ENCODE measurements at places on chromosomes 16 and 17. TPM values are rescaled to one million over a fixed set of nuclear protein-coding genes. Genes with fewer than 3 reads are reported as not detected.

DNA sequence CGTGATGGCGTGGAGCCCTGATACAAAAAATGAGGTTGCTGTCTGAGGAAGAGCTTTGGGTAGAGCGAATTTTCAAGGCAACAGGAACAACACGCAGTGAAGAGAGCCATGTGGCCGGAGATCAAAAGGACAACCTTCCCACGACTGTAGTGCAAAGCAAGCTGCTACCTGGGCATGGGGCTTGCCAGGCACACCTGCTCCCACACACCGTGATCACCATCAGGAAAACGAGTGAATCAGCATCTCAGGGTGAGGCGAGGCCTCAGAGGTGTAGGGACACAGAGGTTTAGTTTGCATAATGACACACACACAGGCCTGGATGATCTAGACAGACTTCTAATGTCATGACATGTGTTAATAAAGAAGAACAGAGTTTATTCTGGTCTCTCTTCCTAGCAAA is 65.7 kb downstream of the PARN start:
- DNase-seq, result no peak
- H3K4me1 ChIP-seq, result peaks cover 10% of the 10 kb centered on the region
- no peak overlapping the region for H3K4me3 ChIP-seq
- H3K27ac ChIP-seq, result no peak overlapping the region
- no peaks in the 10 kb centered on the region for H3K27me3 ChIP-seq

- peaks cover 18% of the 10 kb centered on the region for H3K27me3 ChIP-seq
- H3K4me1 ChIP-seq, result no peaks in the 10 kb centered on the region
- no peaks in the 10 kb centered on the region for H3K36me3 ChIP-seq
- H3K27ac ChIP-seq, result no peak overlapping the region
- no peak for DNase-seq
These were observed 27.2 kb upstream of the TOB1 start for GRCh38 chr17:50893183-50893993.

DNA sequence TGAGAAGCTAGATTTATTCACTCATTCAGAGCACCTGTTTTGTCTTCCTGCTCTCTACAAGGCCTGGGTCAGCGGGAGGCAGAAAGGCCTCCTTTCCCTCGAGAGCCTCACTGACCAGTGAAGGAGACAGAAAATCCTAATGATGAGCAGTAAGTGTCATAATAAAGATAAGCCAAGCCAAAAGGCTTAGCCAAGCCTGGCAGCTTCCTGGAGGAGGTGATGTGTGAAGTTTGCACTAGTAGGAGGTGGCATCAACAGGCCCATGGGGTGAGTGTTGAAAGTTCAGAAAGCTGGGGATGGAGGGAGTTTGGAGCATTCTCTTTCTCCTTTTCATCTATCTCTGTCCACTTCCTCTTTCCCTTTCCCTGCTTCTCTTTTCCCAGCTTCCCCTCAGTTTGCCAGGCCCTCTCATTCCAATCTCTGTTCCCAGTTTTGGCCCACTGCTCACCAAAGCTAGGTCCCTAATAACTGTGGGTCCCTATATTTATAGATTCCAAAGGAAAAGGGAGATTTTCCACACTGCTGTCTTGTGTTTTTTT is 16.5 kb upstream of the SPNS3 start:
- no peak overlapping the region for H3K27ac ChIP-seq
- no peak for DNase-seq
- H3K36me3 ChIP-seq, result no peaks in the 10 kb centered on the region
- H3K27me3 ChIP-seq, result no peaks in the 10 kb centered on the region

- DNase-seq, result no peak
- no peak overlapping the region for H3K27ac ChIP-seq
- H3K4me3 ChIP-seq, result no peak overlapping the region
- H3K36me3 ChIP-seq, result no peaks in the 10 kb centered on the region
- no peaks in the 10 kb centered on the region for H3K4me1 ChIP-seq
These were observed 6.4 kb downstream of the CASKIN2 start for GRCh38 chr17:75508931-75509361.

DNA sequence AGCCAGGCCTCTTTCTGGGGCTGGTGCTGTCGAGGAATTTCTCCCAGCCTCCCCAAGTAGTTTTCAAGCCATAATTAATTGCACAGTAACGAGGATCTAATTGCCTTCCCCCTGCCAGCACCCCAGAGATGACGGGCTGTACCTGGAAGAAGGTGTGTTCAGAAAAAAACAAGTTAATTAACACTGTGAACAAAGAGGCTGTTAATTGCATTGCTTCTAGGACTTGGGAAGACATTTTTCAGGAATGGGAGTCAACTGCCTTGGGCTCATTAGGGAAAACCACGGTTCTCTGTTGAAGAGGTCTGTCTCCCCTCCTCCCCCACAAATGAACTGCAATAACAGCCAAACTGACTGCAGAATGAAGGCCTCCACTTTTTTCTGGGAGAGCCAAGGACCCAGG is 176.7 kb downstream of the CCT6B start:
- no peak for DNase-seq
- no peaks in the 10 kb centered on the region for H3K27me3 ChIP-seq
- H3K4me3 ChIP-seq, result no peak overlapping the region
- no peak overlapping the region for H3K27ac ChIP-seq
- H3K4me1 ChIP-seq, result no peaks in the 10 kb centered on the region

PRSS36 gene
- 0.96 TPM for total RNA-seq

GRCh38 chr17:7391307-7391706 is 3.0 kb downstream of the PLSCR3 start:
- H3K4me1 ChIP-seq, result peaks cover 18% of the 10 kb centered on the region
- DNase-seq, result no peak
- peaks cover 4% of the 10 kb centered on the region for H3K36me3 ChIP-seq

DNA sequence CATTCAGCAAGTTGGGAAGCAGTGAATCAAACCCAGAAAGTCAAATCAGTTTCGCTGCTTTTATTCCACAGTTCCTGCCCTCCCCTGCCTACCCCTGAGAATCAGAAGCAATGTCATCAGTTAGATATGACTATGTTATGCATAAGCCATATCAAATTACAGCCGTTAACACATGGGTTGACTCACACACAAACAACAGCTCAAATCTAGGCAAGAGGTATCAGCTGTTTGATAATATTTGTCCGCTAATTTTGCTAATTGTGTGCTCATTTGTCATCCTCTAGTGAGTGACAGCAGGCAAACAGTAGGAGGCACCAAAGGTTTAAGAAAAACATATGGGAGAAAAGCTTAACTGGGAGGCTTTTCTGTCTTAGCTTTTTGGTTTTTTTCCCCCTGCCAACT is 327.4 kb upstream of the CCL2 start:
- H3K27me3 ChIP-seq, result no peaks in the 10 kb centered on the region
- no peak overlapping the region for H3K4me3 ChIP-seq
- no peaks in the 10 kb centered on the region for H3K36me3 ChIP-seq
- DNase-seq, result no peak
- H3K27ac ChIP-seq, result no peak overlapping the region

GRCh38 chr17:76176701-76177574 is 35.9 kb upstream of the FOXJ1 start:
- peaks cover 22% of the 10 kb centered on the region for H3K36me3 ChIP-seq
- H3K4me1 ChIP-seq, result peaks cover 37% of the 10 kb centered on the region
- no peaks in the 10 kb centered on the region for H3K27me3 ChIP-seq

GRCh38 chr17:72472106-72472505 is 351.3 kb downstream of the SOX9 start:
- no peak overlapping the region for H3K4me3 ChIP-seq
- H3K27me3 ChIP-seq, result no peaks in the 10 kb centered on the region
- no peak overlapping the region for H3K27ac ChIP-seq
- DNase-seq, result no peak

- no peak overlapping the region for H3K27ac ChIP-seq
- H3K4me3 ChIP-seq, result no peak overlapping the region
- H3K36me3 ChIP-seq, result no peaks in the 10 kb centered on the region
- peaks cover 8% of the 10 kb centered on the region for H3K27me3 ChIP-seq
These were observed 7.3 kb upstream of the RPRML start for GRCh38 chr17:46986366-46986765.

SEPTIN12 gene
- not detected for total RNA-seq

- peaks cover 41% of the 10 kb centered on the region for H3K36me3 ChIP-seq
- no peak for DNase-seq
- no peaks in the 10 kb centered on the region for H3K27me3 ChIP-seq
- H3K4me1 ChIP-seq, result peaks cover 2% of the 10 kb centered on the region
These were observed 102.3 kb upstream of the C17orf78 start for GRCh38 chr17:37273409-37274051.

HBA2 gene
- total RNA-seq, result not detected

DNA sequence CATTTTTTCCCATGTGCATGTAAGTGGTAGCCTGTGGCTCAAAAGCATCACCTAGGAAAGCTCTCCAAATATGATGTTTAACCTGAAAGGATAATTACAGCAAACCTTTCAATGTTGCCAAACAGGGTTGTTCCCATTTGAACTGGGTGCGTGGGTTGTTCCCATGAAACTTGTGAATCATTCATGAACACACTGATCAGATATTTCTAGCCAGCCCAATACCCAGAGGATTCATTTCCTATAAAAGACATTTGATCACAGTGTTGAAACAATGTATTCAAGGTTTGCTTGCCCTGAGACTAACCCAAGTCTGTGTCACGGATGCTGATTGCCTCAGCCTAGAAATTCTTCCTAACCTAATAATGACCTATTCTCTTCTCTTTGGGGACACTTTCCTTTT is 12.9 kb downstream of the KRT39 start:
- H3K27me3 ChIP-seq, result peaks cover 53% of the 10 kb centered on the region
- DNase-seq, result no peak
- H3K4me3 ChIP-seq, result no peak overlapping the region
- H3K36me3 ChIP-seq, result no peaks in the 10 kb centered on the region
- no peak overlapping the region for H3K27ac ChIP-seq

- no peak overlapping the region for H3K4me3 ChIP-seq
- no peak for DNase-seq
- no peaks in the 10 kb centered on the region for H3K4me1 ChIP-seq
- H3K36me3 ChIP-seq, result no peaks in the 10 kb centered on the region
- H3K27me3 ChIP-seq, result peaks cover 18% of the 10 kb centered on the region
- no peak overlapping the region for H3K27ac ChIP-seq
These were observed 114.1 kb upstream of the RPL38 start for GRCh38 chr17:74089380-74089779.

DNA sequence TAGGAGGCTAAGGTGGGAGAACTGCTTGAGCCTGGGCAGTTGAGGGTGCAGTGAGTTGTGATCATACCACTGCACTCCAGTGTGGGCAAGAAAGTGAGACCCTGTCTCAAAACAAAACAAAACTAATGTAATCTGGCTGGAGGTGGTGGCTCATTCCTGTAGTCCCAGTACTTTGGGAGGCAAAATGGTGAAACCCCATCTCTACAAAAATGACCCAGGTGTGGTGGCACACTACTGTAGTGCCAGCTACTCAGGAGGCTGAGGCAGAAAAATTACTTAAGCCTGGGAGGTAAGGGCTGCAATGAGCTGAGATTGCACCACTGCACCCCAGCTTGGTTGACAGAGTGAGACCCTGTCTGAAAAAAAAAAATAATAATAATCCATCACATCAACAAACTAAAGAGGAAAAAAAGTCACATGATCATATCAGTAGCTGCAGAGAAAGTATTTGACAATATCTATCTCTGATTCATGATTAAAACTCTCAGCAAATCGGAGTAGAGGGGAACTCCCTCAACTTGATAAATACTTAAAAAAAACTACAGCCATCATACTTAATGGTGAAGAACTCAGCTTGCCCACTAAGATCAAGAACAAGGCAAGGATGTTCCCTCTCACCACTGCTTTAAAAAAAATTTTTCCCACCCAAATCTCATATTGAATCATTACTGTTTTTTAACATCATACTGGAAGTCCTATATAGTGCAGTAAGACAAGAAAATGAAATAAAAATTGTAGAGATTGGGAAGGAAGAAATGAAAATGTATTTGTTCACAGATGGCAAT is 31.0 kb downstream of the DHRS7B start:
- no peaks in the 10 kb centered on the region for H3K27me3 ChIP-seq
- H3K27ac ChIP-seq, result no peak overlapping the region
- no peak for DNase-seq
- no peak overlapping the region for H3K4me3 ChIP-seq
- peaks cover 10% of the 10 kb centered on the region for H3K4me1 ChIP-seq

GRCh38 chr17:83094291-83094690 is 14.9 kb downstream of the METRNL start:
- no peak overlapping the region for H3K27ac ChIP-seq
- peaks cover 4% of the 10 kb centered on the region for H3K4me1 ChIP-seq
- peaks cover 21% of the 10 kb centered on the region for H3K36me3 ChIP-seq
- no peaks in the 10 kb centered on the region for H3K27me3 ChIP-seq

CNGB1 gene
- total RNA-seq, result not detected

- no peak for DNase-seq
- no peaks in the 10 kb centered on the region for H3K27me3 ChIP-seq
- H3K27ac ChIP-seq, result no peak overlapping the region
These were observed 154.0 kb upstream of the HSBP1 start for GRCh38 chr16:83653785-83654184.

Measured in activated CD8-positive, alpha-beta memory T cell treated with anti-CD3 and anti-CD28 coated beads, Interleukin-2, amount 10 ng/mL, durations not matched to agents 7 days and 5 days (primary cell).